Tibial artery (tissue), 4 donors: ENCODE measurements at places on chromosomes 4 and X.

DNA sequence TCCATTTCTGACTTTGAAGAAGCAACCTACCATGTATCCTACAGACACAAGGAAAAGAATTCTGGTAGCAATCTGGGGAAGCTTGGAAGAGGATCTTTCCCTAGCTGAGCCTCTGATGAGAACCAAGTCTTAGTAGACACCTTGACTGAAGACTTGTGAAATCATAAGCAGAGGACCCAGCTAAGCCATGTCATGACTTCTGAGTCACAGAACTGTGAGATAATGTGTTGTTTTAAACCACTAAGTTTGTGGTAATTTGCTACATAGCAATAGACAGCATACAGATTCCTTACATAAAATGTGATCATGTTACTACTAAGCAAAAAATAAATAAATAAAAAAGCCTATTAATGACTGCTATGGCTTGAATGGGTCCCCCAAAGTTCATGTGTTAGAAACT lies 71.3 kb upstream of the ANKRD50 start:
- no peak for DNase-seq

DNA sequence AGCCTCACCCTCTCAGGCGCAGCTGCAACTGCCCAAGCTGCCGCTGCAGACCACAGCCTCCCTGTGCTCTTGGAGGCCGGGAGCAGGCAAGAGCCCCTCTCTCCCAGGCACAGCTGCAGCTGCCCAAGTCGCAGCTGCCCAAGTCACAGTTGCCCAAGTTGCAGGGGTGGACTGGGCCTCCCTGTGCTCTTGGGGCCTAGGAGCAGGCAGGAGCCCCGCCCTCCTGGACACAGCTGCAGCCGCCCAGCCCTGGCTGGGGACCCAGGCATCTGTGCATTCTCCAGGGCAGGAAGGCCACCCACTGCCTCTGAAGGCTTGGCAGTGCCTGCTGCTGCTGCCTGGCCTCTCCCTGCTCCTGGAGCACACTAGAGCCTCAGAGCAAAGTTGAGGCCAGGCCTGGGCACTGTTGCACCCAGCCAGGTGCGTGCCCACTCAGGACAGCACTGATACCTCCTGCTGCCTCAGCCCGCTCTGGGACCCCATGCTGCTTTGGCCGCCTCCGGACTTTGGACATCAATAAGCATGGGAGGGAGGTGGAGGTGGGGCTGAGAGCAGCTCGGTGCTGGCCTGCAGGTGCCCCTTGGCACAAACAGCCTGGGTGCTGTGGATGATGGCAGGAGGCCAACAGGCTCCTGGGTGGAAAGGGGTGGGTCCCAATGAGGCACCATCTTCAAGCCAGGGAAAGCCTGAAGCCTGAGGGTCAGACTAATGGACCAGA lies 247.5 kb downstream of the PDGFC start:
- DNase-seq, result no peak

DNA sequence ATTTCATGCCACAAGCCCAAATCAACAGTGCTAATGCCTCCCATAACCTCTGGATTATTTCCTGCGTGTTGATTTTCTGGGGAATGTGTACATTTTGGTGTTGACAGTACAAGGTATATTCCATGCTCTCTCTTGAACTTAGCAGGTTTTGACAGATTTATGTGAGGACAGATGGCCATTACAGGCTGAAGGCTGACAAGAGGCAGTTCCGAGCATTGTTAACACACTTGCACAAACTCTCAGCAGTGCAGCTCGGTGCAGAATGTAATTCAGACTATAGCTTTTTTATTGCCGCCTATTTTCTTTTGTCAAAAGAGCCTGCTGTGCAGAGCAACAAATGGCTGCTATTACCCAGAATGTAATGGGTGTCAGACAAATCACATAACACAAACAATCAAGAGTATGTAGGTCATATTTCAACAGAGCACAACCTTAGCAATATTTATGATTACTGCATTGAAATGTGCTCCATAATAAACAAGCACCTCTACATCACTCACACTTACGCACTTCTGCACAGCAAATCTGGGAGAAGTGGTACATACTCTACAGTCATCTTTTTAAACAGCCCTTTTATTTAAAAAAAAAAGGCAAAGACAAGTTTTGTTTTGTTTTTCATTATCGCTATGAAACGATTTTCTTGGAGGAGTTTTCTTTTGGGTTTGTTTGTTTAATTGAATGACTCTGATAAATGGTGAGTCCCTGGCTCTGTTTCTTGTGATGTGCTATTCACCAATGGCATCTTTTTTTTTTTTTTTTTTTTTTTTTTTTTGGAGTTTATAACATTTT lies 71.6 kb downstream of the PPARGC1A start:
- no peak for DNase-seq

GRCh38 chr4:145530189-145530588 lies 48.5 kb downstream of the SMAD1 start:
- no peak for DNase-seq

GRCh38 chr4:157803845-157804521 lies 368.8 kb downstream of the GASK1B start:
- no peak for DNase-seq

DNA sequence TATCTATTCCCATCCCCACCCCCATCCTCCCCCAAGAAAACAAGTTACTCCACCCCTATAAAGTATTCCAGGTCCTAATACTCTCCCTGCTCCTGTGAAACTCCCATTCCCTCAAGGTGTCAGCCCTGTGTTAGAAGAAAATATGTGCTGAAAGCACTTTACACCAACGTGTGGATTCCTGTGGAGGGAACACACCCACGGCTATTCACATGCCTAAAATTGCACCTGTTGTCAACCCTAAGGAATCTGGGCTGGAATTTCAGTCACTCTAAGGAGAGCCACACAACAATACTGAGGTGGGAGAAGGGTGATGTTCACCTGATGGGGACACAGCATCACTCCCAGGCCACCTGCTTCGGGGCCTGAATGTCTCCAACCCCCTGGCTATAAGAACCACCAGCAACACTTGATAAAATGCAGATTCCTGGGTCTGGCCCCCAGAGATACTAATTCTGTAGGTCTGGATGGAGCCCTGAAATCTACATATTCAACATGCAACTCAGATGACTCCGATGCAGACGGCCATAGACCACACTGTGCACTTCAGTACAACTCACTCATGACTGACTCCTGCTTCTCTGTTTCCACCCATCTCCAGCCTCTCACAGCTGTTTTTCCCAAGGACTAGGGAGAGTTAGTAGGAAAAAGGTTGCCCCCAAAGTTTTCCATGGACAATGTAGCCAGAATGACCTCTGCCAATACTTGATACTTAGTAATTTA lies 15.8 kb downstream of the SCD5 start:
- DNase-seq, result no peak

DNA sequence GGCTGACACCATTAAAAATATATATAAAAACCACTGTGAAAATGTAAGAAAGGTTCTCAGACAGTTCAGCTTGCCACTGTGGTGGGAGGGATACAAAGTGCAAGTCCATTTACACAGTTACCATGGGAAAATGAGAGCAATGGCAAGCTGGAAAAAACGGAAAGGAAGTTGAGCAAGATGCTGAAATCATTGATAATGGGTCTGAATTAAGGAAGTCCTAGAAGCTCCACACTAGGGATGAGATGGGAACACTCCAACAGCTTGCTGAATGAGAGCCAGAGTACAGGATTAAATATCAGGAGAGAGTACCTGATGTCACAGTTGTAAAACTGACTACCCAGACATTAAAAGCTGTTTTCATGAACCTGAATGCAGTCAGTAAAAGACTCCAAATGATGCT lies 218.6 kb downstream of the PRDM5 start:
- no peak for DNase-seq

- peak; percentile 96 for DNase-seq
Measured at GRCh38 chr4:186700746-186701145, 22.9 kb downstream of the FAT1 start.

DNA sequence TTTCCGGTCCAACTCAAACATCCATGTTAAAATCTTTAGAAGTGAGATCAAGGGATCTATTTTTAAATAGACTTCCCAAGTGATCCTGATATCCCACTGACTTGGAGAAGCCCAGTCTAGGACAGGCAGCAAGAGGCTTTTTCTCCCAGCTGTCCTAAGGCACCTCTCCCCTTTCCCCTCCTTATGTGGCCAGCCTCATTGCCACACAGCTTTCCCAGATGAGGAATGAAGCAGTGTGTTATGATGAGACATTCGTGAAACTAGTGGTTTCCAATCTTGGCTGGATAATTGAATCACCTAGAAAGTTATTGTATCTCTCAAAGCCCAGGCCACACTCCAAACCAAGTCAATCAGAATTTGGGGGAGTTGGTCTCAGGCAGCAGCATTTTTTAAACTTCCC lies 16.8 kb upstream of the HSD17B13 start:
- DNase-seq, result no peak

DNA sequence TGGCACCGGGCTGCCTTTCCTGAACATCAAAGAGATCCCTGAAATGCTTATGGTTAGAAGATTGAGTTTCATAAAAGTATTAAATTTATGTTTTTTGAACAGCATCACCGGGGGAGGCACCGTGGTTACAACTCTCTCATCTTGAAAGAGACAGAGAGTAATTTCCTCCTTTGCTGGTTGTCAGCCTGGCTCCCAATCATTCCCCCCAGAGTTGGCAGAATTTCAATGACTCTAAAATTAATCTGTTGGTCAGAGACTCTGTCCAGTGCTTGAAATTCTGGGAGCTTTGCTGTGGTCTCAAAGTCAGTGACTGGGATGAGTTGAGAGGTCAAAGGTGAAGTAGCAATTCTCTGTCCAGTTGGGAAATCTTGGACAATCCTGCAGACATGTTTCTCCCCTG lies 135.9 kb downstream of the RAB28 start:
- no peak for DNase-seq

DNA sequence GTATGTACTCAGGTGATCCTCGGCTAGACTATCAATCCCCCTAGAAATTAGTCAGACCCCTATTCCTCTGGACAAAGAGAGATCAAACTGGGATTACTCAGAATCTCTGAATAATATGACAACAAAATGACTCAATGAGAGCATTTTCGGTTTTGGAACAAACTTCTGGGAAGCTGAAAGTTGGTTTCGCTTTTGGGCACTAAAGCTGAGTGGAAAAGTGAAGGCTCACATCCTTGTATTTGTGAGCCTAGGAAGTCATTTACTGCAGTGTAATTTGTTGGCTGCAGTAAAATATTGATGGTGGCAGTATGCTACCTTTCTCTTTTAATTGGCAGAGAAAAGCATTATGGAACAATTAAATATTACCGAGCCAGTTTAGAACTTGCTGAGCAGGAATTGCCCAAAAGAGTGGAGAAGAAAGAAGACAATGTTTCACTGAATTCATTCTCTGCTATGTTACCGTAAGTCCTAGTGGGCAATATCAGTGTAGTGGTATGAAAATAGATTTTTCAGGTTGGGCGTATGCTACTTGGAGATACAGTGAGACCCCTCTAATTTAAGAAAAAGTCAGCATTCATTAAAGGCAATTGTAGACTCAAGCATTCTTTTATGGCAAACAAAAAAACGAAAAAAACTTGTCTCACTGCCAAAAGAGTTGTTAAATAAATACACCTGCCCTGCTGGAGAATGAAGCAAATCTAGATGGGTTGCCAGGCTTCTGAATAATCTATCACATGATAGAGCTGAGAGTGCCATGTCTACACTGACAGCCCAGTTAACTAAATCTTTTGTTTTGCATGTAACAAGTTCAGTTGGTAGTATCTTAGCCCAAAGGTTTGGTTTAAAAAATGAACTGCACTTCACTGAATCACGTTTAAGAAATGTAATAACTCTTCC lies 69.6 kb downstream of the AGTR2 start:
- DNase-seq, result no peak

- no peak for DNase-seq
Measured at GRCh38 chrX:133366735-133367134, 48.6 kb downstream of the GPC4 start.

DNA sequence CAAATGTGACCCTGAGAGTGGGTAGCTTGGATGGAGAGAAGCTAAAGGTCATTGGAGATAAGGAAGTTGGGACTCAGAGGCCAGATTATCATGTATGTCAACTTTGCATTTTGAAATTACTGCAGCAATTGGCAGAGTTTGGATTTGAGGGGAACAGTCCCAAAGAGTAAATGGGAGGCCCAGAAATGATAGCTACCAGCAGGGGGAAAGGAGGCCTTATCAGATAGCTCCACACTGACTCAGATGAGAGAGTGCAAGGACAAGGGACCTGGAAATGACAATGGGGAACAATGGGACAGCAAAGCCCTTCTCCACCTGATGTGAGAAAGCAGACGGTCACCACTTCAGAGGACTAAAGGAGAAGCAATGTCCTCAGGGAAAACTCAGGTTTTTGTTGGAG lies 201.5 kb upstream of the JADE1 start:
- no peak for DNase-seq

GRCh38 chr4:137432446-137433311 lies 99.6 kb downstream of the PCDH18 start:
- DNase-seq, result no peak

DNA sequence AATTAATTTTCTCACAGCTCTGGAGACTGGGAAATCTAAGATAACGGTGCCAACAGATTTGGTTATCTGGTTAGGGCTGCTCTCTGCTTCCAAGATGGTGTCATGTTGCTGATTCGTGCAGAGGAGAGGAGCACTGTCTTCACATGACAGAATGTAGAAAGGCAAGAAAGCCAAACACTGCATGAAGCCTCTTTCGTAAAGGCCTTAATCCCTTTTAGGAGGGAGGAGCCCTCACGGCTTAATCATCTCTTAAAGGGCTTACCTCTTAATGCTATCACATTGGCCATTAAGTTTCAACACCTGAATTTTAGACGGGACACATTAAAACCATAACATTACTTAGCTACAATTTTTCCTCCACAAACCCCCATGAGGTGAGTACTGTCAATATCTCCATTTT lies 174.1 kb downstream of the COX18 start:
- DNase-seq, result no peak
